Peyer's patch (tissue), 4 donors: ENCODE measurements at places on chromosomes 7 and 10.

GRCh38 chr7:124692425-124692824 is 73.2 kb downstream of the GPR37 start:
- no peak for DNase-seq

GRCh38 chr7:157488281-157488680 is 151.5 kb downstream of the DNAJB6 start:
- no peak for DNase-seq

DNA sequence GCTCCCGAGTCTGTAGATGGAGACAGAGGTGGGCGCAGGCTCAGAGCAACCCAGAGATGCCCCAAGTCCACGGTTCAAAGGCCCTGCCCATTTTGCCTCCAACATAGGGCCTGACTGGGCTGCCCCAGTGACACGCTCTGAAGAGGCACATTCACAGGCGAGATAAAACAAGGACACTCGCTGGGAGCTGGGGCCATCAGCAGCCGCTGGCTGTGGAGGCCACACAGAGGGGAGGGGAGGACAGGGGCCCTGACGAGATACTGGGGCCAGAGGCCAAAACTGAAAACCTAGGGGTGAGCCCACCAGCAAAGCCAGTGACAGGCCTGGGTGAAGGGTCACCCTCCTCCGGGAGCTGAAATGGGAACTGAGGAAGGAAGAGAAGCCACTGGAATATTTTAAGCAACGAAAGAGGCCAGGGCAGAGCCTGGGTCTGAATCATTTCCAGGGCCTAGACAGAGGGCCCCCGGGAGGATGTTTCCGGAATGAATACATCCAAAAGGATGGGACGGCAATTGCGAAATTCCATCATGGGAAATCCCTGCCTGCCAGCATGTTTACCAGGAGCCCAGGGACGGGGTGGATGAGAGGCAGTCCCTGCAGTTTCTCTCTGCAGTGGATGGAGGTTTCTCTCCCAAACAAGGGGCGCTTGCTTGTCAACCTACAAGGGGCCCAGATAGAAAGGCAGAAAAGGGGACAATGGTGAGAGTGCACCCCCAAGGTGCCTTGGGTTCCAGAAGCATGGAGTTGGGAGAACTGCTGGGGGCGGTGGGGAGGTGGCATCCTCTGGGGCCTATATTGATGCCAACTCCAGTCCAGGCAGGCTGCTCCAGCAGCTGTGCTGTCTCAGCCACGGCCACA is 29.0 kb upstream of the HSPA12A start:
- no peak for DNase-seq

DNA sequence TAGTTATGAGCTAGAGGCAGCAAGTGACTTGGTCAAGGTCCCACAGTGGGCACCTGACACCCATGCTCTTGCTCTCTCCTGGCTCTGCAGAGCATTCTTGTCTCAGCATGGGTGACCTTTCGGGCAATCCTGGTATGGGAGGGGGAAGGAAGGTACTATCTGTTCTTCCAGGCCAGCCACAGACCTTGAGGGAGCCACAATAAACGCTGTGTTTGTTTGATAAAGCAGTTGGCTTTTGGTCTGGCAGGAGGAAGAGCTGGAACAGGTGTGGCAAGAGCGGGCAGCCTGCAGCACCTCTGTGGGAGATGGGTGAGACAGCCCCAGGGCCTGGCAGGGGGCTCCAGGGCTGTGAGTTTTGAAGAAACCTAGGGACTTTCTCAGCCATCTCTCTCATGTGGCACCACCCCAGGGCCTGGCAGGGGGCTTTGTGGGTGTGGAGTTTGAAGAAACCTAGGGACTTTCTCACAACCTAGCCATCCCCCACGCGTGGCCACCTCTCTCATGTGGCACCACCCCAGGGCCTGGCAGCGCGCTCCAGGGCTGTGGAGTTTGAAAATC is 11.4 kb downstream of the CLDN3 start:
- peak; percentile 87 for DNase-seq

DNA sequence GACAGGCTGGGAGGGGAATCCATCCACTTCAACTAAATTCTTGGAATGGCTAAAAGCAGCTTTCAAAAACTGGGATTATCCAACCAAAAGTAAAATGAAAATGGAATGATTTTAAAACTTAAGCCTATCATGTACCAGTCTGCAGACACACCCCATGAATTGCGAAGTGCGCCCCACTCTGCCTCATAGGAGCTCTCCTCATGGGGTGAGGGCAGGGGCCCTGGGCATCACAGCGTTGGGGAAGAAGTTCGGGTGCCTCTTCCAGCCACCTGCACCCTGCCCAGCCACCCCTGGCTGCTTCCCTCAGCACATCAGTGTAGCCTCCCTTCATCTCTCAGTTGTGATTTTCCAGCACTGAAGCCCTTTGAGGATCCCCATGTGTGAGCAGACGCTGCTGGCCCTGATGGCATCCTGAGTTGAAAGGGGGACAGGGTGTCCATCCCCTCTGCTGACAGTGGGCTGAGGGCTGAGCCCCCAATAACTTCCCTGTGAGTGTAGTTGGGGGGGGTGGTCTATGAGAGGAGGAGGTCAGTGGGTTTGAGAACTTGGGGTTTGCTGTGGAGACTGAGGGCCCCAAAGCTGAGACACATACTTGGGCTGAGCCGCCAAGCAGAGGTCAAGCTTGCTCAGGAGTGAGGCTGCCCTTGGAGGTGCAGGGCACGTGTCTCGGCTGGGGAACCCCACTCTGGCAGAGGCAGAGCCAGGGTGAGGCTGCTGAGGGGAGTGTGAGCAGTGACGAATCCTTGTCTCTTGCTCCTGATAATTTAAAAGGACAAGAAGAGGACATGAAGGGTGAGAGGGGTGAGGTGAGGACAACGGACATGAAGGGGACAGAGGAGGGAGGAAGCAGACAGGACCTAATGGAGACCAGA is 542.1 kb downstream of the TCERG1L start:
- peak; percentile 25 for DNase-seq

- no peak for DNase-seq
Measured at GRCh38 chr7:98049034-98049433, 57.6 kb upstream of the LMTK2 start.

GRCh38 chr10:118020365-118020764 is 26.4 kb downstream of the RAB11FIP2 start:
- DNase-seq = no peak

GRCh38 chr7:122770686-122771335 is 68.1 kb upstream of the RNF148 start:
- no peak for DNase-seq

DNA sequence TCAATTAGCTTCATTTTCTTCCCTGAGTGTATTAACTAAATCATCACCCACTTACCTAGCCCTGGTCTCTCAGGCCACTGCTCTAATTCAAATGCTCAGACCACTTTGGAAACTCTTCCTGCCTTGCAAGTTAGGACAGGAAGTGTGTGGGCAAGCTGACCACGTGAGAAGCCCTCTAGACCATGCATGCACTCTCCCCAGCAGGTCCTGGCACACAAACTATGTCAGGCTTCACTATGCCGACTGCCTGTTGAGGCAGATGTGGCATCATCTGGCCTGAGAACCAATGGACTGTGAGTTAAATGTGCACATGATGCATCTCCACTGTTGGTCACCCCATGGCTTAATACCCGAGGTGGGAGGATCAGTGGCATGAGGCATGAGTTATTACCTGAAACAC is 439.6 kb downstream of the GRID1 start:
- DNase-seq = no peak
